Kidney glomerular epithelial cell (primary cell): ENCODE measurements at places on chromosomes 13 and 19.
A peak's percentile ranks its signal among the peaks of the same experiment; 100 is the strongest.

GRCh38 chr13:110757296-110757695, 43.8 kb downstream of the ING1 start:
- DNase-seq, result no peak

DNA sequence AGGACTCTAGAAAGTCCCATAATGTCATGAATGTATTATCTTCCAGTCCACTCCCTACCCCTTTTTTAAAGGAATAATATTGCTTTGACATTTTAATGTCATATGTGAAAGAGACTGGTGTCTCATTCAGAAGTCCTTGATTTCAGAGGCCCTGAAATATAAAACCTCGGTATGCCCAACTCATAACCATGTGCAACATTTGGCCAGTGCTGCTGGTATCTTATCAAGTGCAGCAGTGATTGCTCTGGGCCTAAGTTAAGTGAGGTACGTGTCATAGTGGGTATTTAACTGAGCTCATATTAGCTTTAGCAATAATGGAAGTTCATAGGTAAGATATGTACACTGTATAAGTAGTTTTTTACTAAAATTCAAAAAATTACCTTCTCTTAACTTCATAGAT, 14.7 kb downstream of the TEX30 start:
- DNase-seq, result no peak

- no peak for DNase-seq
These were observed 525.1 kb downstream of the LMO7 start for GRCh38 chr13:76160961-76161925.

GRCh38 chr13:77510156-77510555, 25.4 kb upstream of the SCEL start:
- peak; percentile 4 for DNase-seq

GRCh38 chr19:51719251-51719988, 4.4 kb downstream of the HAS1 start:
- no peak for DNase-seq

- no peak for DNase-seq
These were observed 97.8 kb upstream of the UBL3 start for GRCh38 chr13:29948244-29948643.

DNA sequence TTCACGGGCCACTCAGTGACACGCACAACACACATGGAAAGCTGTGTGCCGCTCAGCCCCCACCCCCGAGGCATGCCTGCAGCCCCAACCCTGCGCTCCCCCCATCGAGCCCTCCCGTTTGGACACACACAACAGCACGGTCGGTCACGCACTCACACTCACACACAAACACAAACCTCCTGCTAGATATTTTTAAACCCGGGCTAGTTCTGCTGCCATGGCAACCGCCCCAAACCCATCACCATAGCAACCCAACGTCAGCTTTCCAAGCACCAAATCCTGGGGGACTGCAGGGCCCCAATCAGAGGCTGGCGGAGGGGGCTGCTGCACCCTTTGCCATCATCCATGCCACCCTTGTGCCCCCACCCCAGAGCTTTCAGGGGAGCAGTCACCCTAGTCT, 2.5 kb upstream of the NOVA2 start:
- no peak for DNase-seq

DNA sequence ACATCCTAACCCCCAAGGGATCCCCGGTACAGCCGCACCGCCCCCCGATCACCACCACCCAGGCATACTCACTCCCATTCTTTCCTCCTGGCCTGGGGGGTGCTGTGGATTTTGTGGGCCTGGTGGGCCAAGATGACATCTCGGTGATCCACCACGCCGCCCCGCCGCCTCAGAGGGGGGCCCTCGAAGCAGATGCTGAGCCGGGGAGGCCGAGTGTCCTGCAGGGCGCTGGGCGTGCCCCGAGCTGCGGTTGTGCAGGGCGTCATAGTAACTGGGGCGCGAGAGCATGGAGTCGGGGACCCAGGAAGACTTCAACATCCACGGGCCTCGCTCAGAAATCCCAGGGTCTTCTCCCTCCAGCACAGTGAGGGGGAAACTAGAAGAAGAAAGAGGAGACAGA, 93.4 kb upstream of the CACNA1A start:
- no peak for DNase-seq

GRCh38 chr19:42514449-42514848, 13.8 kb downstream of the CEACAM1 start:
- DNase-seq, result no peak

GRCh38 chr19:41323023-41323422, 13.1 kb downstream of the CCDC97 start:
- DNase-seq, result no peak

GRCh38 chr19:11191934-11192333, 5.4 kb downstream of the KANK2 start:
- no peak for DNase-seq

DNA sequence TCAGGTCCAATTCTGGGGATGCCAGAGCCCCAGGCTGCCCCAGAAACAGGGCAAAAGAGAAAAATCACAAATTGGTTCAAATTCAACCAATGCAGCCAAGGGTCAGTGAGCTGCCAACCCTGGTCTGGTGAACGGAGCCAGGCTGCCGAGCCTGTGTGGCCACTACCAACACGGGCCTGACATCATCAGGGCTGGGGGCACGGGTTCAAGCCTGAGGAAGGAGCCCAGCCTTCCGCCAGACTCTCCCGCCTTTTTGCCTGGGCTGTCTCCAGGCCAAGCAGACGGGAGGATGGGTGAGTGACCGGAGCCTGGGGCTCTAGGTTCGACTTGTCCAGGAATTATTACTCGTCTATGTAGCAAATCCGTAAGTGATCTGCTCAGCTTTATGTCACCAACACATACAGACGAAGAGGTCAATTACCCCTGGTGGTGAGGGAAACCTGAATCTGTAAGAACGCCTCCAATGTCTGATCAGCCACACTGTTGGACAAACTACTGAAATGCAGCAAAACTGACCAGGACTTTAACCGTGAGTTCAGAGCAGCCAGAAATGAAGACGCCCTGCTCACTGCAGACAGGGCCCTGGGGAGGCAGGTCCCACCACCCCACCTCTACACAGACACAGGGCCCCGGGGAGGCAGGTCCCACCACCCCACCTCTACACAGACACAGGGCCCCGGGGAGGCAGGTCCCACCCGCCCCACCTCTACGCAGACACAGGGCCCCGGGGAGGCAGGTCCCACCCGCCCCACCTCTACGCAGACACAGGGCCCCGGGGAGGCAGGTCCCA, 31.8 kb downstream of the RAB20 start:
- no peak for DNase-seq

DNA sequence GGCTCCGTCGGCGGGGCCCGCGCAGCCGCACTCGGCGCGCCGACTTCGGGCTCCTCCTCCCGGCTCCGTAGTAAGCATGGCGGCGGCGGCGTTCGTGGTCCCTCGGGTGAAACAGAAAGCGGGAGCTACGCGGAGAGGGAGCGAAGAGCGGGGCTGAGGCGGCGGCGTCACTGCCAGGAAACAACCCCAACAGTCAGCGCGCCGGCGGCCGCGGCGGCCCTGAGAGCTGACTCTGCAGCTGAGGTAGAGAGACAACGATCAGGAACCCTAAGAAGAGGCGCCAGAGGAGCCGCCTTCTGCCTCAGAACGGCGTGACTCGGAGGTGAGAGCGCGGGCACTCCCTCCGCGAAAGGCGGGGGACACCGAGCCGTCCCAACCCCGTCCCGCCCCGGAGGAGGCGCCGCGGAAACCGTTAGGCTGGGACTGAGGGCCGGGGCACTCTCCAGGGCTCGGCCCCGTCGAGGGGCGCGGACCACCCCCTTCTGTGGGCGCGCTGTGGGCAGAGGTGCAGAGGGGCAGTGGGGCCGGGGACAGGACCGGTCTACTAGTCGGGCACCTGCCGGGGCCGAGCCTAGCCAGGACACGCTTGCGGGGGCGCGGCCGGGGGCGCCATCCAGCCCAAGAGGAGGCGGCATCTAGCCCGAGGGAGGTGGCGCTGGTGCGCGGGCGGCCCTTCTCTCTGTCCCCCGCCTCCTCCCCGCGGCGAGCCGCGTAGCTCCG, at the start of gene FNDC3A:
FNDC3A (plus strand) TSS at position 57 of the 720 bp plus-strand sequence. CDS start 30,279 bp downstream, outside the sequence.
- peak; percentile 74 for DNase-seq

- no peak for DNase-seq
These were observed 653.3 kb downstream of the DIAPH3 start for GRCh38 chr13:59510386-59510785.

DNA sequence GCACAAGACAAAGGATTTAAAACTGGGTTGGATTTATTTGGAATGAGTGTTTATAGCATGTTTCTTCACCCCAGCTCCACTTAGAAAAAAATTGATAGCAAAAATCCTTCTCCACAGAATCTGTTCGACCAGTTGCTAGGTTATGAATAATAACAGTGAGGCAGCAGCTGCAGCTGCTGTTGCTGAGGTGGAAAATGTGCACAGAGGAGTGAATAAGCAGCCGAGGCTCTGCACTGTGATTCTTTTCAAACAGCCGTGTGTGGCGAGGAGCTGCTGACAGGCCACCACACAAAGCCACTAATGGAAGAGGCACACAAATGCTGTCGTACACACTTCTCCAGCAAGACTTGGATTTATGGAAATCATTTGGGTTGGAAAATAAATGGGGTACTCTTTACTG, 6.4 kb upstream of the RASL11A start:
- no peak for DNase-seq

GRCh38 chr19:29672933-29673336, 7.7 kb downstream of the PLEKHF1 start:
- DNase-seq, result no peak

- DNase-seq, result no peak
These were observed 11.8 kb downstream of the PGLS start for GRCh38 chr19:17522988-17523872.

- no peak for DNase-seq
These were observed 5.2 kb upstream of the MRPS31 start for GRCh38 chr13:40776232-40776631.

GRCh38 chr13:54357284-54357933, 1328.8 kb downstream of the OLFM4 start:
- DNase-seq, result no peak

DNA sequence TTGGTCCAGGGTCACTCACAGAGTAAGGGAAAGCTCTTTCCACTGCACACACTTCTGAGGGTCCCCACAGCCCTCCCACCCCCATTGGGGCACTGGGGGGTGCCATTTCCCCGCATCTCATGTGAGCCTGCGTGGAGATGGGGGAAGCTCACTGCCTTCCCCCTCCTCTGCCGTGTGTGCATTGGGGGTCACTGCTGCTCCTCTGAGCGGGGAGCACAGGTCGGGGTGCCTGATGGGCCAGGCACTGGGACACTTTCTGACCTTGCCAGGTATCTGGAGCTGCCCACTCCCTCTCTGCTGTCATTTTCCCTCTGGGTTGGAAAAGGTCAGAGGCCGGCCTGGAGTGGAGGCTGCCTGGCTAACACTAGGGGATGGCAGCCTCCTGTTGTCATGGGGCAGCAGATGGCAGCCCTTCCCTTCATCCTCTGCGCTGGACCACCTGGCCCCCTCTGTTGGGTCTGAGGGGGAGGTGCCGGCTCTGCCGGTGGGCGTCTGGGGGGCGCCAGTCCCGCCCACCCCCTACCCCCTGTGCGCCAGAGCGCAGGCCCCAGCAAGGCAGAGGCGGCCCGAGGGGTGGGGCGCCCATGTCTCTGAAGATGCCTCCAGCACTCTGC, 9.1 kb downstream of the SSBP4 start:
- no peak for DNase-seq

- no peak for DNase-seq
These were observed 13.9 kb downstream of the CEACAM3 start for GRCh38 chr19:41810301-41810700.

DNA sequence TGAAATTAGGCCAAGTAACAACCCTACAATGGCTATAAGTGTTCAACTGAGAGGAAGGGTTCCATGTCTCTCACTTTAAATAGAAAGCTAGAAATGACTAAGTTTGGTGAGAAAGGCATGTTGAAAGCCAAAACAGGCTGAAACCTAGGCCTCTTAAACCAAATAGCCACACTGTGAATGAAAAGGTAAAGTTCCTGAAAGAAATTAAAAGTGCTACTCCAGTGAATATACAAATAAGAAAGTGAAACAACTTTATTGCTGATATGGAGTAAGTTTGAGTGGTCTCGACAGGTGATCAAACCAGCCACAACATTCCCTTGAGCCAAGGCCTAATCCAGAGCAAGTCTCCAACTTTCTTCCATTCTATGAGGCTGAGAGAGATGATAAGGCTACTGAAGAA, 209.6 kb downstream of the KLF12 start:
- DNase-seq, result no peak

DNA sequence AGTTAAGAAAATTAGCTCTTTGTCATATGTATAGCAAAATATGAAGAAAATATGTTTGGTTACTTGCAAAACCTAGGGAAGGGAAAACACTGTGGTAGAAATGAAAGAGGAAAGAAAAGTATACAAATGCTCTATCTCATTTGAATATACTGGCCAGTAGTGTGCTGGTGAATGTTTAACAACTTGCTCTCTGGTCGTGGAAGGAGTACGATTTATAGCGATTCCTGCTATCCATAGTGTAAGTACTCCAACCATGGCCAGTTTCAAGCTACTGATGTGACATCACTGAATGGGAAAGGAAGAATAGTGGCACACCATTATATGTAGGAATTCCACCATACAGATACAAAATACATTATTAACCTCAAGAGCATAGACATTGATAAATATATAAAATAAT, 9.3 kb downstream of the BORA start:
- no peak for DNase-seq

DNA sequence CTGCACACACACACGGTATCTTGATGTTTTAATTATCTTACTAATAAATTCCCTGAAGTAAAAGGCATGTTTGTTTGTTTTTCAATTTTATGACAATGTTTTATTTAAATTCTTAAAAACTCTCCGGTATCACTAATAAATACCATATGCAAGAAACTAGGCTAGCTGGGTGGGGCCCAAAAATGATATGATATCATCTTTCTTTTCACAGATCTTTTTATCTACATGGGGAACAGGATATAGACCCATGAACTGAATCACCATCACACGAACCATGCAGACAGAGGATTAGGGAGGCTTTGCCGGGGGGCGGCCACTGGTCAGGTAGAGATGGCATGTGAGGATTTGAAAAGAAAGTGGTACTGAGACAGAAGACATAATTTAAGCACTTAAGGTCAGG, 266.4 kb downstream of the ENOX1 start:
- DNase-seq, result no peak

GRCh38 chr19:33390101-33390907, 16.8 kb downstream of the CEBPG start:
- DNase-seq, result no peak

GRCh38 chr19:16113727-16114126, 2.0 kb downstream of the RAB8A start:
- DNase-seq, result no peak

GRCh38 chr19:34661357-34661756, 15.6 kb downstream of the SCGB2B2 start:
- DNase-seq, result no peak

GRCh38 chr19:2242816-2243215, 6.2 kb downstream of the SF3A2 start:
- no peak for DNase-seq

GRCh38 chr19:40229484-40229883, 3.0 kb upstream of the CCNP start:
- peak; percentile 17 for DNase-seq
